ENCODE measurements at places on chromosomes 1 and 21.

DNA sequence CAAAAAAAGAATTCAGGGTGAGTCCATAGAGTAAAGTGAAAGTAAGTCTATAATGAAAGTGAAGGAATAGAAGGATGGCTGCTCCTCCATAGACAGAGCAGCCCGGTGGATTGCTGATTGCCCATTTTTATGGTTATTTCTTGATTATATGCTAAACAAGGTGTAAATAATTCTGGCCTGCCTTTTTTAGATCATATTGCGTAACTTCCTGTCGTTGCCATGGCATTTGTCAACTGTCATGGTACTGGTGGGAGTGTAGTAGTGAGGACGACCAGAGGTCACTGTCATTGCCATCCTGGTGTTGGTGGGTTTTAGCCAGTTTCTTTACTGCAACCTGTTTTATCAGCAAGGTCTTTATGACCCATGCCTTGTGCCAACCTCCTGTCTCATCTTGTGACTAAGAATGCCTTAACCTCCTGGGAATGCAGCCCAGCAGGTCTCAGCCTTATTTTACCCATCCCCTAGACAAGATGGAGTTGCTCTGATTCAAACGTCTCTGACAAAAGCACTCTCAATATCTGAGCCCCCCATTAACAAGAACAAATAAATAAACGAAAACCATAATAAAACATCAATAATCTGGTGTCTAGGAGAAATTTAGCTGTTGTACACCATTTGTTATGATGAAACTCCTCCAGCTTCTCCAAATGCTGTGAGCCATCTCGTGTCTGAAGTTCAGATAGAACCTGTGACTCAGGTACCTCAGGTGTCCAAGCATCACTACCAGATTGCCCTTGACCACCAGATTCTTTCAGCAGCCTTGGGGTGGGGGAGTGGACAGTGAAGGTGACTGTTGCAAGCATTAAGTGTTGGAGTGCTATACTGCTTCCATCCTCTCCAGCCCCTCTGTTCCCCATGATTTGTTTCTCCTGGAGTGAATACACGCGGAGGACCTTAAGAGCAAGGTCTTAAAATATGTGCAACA lies 36.0 kb downstream of the EBNA1BP2 start:
- no peak for DNase-seq

DNA sequence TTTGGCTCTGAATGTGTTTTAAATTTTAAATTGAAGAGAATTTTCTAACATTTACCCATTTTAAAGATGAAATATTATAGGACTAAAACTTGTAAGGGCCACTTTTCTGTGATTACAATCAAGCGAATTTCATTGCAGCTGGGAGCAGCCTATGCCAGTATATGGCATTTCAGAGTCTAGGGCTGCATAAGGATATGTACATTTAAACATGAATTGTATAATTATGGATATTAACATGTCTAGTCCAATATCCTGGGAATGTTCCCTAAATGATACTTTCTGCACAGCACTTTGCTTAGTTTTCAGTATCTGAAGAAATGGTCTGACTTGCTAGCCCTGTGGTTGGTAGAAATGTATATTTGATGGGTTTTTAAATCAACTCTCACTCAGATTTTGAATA lies 8.4 kb downstream of the KCNJ15 start:
- no peak for DNase-seq

- DNase-seq, result no peak
These were observed 1044.4 kb downstream of the PLA2G4A start for GRCh38 chr1:187873126-187873525.

GRCh38 chr21:26388731-26389231 lies 184.3 kb downstream of the CYYR1 start:
- DNase-seq, result no peak

- DNase-seq, result no peak
These were observed 252.0 kb downstream of the RHOU start for GRCh38 chr1:228987286-228987685.

GRCh38 chr1:53731779-53732305 lies 7.1 kb downstream of the GLIS1 start:
- no peak for DNase-seq

GRCh38 chr1:38129971-38130370 lies 83.4 kb upstream of the POU3F1 start:
- DNase-seq, result no peak

- no peak for DNase-seq
These were observed 22.7 kb downstream of the MAB21L3 start for GRCh38 chr1:116133696-116134475.

DNA sequence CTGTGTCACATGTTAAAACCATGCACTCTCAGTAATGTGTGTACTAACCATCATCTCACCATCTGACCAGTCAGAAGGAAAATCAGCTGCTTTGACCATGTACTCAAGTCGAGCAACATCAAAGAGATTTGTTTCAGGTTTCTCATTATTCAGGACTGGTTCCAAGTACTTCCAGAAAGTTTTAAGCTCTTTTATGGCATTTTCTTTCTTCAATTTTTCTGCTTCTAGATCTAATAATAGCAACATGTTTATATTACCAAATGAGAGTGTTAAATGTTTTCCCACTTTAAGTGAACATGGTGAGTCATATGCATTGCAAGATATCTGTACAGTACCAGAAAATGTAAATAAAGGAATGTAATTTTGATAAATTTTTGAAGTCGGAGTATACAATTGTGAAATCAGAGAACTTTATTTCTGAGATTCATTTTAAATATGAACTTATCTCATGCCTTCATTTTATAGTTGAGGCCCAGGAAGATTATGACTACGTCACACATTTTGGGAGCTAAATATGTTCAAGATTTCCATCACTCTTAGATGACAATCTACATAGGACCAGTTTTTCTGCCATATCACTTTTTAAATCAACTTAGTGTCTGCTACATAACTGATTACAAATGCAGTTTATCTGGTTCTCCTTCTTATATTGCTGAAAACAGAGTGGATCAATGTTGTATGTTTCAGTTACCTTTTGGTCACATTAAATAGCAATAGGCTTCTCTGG lies 87.2 kb downstream of the SPAG17 start:
- DNase-seq, result no peak

DNA sequence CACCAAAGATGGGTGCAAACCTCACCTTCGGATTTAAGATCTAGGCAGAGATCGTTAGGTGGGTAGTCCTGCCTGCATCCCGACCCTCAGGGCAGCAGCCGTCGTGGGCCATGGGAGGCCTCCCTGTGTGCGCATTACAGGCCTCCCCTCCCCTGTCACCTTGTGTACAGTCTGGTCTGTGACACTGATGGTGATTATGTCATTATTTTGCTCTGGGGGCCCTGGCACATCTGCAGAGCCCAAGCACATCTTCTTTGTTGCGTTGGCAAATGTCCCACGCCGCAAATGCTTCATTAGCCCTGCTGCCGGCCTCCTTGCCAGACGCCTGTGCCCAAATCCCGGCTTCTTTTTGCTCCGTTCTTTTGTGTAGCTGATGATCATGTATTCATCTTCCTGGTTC lies 31.7 kb downstream of the PROX1 start:
- DNase-seq, result no peak

DNA sequence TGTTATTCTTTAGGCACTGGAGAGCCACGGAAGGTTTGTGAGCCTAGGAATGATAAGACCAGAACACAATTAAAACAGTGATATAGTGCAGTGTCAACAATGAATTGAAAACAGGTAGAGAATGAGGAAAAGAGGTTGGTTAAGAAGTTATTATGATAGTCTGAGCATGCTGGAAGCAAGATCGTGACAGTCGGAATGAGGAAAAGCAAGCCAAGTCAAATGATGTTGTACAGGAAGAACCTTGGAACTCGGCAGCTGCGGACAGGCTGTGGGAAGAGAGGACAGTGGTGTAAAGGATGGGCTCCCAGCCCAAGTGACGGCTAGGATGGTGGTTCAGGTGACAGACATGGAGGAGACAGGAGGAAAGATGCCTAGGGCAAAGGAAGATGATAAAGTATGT lies 25.6 kb downstream of the MTARC1 start:
- DNase-seq, result no peak

GRCh38 chr1:99662539-99663080 lies 16.7 kb downstream of the PALMD start:
- no peak for DNase-seq

- no peak for DNase-seq
These were observed 4.4 kb downstream of the CDC7 start for GRCh38 chr1:91505086-91505485.

DNA sequence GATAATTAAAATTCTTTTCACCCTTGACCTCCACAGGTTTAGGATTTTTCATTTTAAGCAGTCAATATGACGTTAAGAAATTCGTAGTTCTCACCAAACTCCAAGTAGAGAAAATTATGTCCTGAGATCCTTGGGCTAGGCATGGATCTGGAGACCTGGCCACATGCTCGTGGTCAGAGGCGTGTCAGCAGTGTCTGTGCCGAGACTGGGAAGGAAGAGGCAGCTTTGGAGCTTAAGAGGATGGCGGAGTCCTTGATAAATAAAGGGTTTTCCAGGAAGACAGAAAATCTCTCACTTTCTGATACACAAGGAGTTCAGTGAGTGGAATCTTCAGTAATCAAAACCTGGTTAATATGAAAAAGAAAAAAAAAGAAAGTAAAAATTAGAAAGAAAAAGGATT lies 17.0 kb downstream of the RHOU start:
- DNase-seq, result no peak

DNA sequence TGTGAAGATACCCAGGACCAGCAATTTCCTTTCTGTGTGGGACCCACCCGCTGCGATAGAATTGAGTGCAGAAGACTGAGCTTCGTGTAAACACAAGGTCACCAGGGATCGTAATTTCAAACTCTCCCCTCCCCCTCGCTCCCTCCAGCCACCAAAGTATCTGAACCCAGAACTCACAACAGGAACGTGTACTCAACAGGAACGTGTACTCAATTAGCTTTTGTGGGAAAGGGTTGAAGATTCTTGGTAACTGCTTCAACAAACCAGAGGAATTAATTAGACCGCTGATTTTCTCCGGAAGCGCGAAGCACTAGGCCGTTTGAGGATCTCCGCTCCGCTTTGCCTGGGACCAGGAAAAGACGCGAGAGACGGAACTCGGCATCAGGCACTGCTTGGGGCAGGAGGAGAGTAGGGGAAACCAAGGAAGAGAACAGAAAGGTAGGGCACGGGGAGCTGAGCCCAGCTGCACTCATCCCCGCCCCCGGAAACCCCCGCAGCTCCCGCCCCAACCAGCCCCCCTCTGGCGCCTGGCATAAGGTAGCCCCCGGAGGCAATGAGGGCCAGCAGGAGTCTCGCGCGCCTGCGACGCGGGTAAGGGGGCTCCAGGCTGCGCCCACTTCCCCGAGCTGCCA lies 453 bp downstream of the DRAM2 start:
- peak; percentile 1 for DNase-seq

DNA sequence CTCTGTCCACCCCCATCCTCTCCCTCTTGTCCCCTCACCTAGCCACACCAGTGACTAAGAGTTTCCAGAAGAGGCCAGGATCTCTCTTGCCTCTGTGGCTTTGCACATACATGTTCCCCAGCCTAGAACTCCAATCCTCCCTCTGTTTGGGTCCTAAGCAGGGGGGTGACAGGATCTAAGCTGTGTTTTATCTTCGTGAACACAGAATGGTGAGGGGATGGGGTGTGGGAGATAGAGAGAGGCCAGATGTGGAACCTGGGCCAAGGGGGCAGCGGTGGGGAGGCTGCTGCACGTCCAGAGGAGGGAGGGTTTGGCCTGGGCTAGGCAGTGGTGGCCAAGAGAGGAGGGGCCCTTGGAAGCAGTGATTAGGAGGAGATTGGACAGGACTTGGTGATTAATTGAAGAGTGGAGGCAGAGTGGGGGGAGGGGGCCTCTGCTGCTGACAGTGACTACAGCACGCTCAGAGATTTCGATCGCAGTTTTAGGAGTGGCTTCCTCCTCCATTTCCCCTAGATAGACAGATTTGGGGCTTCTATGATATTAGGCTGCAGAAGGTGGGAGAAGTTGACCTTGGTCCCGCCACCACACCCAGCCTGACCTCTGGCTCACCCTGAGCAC lies 17.1 kb upstream of the ADGRB2 start:
- DNase-seq, result no peak

DNA sequence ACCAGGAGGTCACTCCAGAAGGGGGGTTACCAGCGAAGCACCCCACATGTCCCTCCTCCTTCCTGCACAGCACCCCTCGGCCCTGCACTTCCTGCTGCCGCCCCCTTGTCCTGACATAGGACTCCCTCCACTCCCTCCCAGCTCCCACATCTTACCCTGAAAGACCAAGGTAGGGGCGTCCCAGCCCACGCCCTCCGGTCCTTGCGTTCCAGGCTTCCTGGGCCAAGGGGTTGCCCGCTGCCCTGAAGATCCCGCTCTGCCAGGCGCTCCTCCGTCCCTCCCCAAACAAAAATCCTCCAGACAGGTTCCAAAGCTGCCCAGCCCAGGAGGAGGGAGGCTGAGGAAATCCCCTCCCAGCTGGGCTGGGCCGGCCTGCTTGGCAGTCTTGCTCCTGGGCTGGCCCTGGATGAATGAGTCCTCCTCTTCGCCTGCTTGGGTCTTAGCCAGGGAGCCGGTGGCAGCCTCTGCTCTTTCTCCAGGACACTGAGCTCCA lies at the start of gene RHBDL2:
Gene RHBDL2 (minus strand): TSS at position 304 of the 493 bp plus-strand sequence. CDS start 22,618 bp downstream, outside the sequence.
- no peak for DNase-seq

DNA sequence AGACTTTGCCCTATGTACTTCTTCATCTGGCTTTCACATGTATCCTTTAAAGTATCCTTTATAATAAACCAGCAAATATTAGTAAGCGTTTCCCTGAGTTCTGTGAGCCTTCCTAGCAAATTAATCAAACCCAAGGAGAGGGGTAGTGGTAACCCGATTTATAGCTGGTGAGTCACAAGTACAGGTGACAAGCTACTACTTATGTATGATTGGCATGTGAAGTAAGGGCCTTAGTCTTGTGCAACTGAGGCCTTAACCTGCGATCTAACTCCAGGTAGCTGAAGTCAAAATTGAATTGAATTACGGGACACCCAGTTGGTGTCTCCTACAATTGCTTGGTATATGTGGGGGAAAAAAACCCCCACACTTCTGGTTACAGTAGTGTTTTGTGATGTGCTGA lies 26.0 kb downstream of the SLC16A1 start:
- DNase-seq, result no peak

DNA sequence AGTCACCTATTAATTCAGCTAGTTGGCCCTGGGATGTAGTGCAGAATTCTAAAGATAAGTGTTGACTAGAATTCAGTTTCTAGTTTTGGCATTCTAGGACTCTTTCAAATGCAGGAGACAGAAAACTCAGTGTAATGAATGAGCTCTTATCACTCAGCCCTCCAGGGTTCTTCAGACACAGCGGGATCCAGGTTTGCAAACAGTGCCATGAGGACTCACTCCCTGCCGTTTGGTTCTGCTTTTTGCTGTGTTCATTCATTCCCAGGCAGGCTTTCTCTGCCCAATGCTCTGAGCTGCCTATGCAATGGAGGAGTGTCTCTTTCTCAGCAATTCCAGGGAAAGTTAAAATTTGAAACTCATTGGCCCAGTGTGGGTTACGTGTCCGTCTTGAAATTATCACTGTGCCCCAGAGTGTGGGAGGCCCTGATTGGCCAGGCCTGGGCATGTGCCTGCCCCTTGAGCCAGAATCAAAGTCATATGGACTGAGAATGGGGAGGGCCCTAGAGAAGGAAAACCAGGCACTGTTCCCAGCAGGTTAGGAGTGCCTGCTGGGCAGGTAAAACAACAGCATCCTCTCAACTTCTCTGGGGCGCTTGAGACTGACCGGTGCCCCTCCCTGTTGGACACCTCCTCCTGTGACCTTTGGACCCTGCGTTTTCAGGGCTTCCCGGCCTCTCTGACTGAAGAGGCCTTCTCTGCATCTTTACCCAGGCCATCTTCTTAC lies 43.4 kb downstream of the TMEM51 start:
- no peak for DNase-seq

- no peak for DNase-seq
These were observed 7.4 kb downstream of the HMCN1 start for GRCh38 chr1:185741551-185741950.
